ENCODE measurements at places on chromosomes 1 and 21.
A peak's percentile ranks its signal among the peaks of the same experiment; 100 is the strongest.

DNA sequence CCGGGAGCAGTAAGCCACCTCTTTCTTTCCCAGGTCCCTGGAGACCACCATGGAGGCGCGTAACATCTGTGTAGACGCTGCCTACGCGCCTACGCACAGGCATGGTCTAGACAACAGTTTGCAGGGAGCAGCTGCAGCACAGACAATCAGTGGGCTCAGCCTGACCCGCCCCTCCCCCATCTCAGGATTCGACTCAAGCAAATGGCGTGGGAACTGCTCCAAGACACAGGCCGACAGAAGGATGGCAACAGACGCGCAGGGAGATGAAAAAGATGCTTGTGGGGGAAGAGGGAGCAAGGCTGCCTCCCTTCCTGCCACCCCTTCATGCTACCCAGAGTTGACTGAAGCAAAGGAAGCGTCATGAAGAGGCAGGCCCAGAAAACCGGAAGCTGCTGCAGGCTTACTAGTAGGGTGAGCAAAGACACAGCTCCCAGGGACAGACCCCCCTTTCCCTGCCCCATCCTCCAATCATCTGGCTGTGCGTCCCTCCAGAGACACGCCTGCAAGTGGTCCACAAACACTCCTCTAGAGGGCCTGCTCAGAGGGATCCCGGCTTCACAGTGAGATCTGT is 19.5 kb downstream of the STK40 start:
- H3K4me1 ChIP-seq: peaks cover 36% of the 10 kb centered on the region
- no peak overlapping the region for H3K4me3 ChIP-seq
- H3K27ac ChIP-seq: peak overlapping the region; percentile 79
- no peaks in the 10 kb centered on the region for H3K27me3 ChIP-seq
- DNase-seq: no peak

- H3K4me3 ChIP-seq: no peak overlapping the region
- H3K36me3 ChIP-seq: peaks cover 2% of the 10 kb centered on the region
- DNase-seq: no peak
Observed at GRCh38 chr1:38789498-38790169, 69.9 kb downstream of the RRAGC start.

DNA sequence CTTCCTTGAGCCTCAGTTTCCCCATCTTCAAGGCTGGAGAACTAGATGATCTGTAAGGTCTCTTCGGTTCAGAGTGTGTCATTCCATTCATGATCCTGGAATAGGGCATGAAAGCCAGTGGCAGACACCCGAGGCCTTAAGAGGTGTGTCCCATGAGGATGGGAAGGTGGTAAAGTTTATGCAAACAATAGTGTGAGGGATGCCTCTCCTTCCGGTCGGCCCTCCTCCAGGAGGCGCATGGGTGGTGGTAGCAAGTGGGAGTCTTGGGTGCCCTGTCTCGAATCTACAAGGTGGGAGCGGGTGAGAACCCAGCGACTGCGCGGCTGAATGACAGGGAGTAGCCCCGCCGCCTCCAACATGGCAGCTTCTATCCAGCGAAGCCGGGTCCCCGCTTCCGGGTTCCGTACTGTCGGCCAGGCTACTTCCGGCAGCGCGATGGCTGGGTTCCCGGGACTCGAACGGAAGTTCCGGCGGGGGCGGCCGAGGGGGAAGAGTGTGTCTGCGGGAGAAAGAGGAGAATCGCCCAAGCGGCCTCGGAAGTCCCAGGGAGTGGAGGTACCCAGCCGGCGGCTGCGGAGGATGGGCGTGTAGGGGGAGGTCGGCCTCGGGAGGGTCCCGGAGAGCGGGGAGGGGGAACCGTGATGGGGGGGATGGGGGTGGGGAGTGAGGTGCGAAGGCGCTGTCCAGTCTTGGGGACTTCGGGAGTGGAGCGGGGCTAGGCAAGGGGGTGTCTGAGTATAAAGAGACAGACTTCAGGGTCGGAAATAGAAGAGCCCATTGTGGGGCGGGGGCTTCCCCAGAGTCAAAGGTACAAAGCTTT is at the start of gene LYPLA2:
Gene LYPLA2, plus strand, starts transcription at position 450 of the 820 bp plus-strand sequence. CDS start 1,538 bp downstream, outside the sequence.
- peaks cover 17% of the 10 kb centered on the region for H3K36me3 ChIP-seq
- peaks cover 37% of the 10 kb centered on the region for H3K4me1 ChIP-seq
- DNase-seq: peak; percentile 98
- no peaks in the 10 kb centered on the region for H3K27me3 ChIP-seq

- no peak overlapping the region for H3K27ac ChIP-seq
- no peak overlapping the region for H3K4me3 ChIP-seq
- no peaks in the 10 kb centered on the region for H3K36me3 ChIP-seq
- no peak for DNase-seq
- no peaks in the 10 kb centered on the region for H3K27me3 ChIP-seq
Observed at GRCh38 chr1:43052786-43053439, 94.2 kb upstream of the SLC2A1 start.

DNA sequence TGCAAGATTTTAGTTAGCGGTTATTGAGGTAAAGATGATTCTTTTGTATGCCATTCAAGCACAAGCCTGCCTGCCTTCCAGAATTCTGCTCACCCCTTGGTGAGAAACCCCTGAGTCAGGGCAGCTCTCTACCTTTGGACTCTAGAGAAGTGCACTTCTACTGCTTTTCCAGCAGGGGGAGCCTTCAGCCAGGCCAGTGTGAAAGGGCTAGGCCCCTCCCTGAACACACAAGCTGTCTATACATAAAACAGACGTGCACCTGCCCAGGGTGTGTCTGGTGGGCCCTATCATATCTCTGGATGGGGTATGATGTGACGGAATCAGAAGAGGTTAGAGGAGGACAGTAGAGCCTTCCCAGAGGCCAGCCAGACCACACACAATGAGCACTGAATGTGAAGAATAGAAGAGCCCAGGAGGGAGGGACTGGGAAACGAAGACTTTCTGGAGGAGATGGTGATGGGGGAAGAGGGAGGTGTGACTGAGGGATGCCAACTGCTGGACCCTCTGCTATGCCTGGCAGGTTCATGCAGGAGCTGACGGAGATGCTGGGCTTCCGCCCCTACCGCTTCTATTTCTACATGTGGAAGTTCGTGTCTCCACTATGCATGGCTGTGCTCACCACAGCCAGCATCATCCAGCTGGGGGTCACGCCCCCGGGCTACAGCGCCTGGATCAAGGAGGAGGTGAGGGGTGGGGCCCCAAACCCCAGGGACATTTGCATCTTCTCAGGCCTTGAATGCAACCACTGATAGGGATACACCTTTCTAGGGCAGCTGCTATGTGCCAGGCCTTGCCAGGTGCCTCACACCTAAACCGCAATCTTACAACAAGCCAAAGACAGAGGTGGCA is 13.0 kb upstream of the KCNC4 start:
- H3K27ac ChIP-seq: no peak overlapping the region
- DNase-seq: no peak
- H3K4me1 ChIP-seq: peaks cover 11% of the 10 kb centered on the region
- H3K27me3 ChIP-seq: no peaks in the 10 kb centered on the region
- no peak overlapping the region for H3K4me3 ChIP-seq

DNA sequence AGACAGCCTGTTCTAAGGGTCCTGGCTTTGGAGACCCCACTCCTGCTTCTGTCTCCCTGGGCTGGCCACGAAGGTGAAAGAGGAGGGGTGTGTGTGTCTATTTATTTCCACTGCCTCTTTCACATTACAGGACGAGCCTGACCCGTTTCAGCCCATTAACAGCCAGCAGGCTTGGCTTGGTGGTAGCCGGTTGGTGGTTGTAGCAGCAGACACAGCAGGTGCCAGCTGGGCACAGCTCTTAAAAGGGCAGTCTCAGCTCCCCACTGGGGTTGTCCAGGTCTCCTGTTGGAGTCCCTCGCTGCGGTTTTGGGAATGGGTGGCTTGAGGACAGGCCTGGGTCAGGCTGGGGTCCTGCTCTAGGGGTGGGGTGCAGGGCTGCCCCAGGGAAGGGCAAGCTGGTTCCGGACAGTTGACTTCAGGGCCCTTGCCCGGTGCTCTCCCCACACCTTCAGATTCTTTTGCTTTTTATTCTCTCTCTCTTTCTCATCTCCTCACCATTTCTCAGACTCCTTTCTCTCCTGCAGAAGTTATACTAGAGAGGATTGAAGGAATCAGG is 84.6 kb downstream of the ACTL8 start:
- H3K27me3 ChIP-seq: peaks cover 32% of the 10 kb centered on the region
- no peaks in the 10 kb centered on the region for H3K4me1 ChIP-seq
- no peak overlapping the region for H3K27ac ChIP-seq

- no peaks in the 10 kb centered on the region for H3K4me1 ChIP-seq
- peaks cover 14% of the 10 kb centered on the region for H3K27me3 ChIP-seq
- no peak overlapping the region for H3K27ac ChIP-seq
- H3K4me3 ChIP-seq: no peak overlapping the region
Observed at GRCh38 chr21:25385911-25386474, 221.3 kb downstream of the MRPL39 start.

DNA sequence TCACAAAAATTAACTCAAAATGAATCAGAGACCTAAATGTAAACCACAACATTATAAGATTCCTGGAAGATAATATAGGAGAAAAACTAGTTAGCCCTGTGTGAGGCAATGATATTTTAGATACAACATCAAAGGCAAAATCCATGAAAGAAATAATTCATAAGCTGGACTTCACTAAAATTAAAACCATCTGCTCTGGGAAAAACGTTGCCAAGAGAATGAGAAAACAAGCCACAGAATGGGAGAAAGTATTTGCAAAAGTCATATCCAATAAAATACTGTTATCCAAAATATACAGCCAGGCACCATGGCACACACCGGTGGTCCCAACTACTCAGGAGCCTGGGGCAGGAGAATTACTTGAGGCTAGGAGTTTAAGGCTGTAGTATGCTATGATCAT is 70.3 kb downstream of the SYF2 start:
- H3K4me3 ChIP-seq: no peak overlapping the region
- H3K27me3 ChIP-seq: peaks cover 19% of the 10 kb centered on the region
- H3K36me3 ChIP-seq: peaks cover 1% of the 10 kb centered on the region
- DNase-seq: no peak
- no peaks in the 10 kb centered on the region for H3K4me1 ChIP-seq

DNA sequence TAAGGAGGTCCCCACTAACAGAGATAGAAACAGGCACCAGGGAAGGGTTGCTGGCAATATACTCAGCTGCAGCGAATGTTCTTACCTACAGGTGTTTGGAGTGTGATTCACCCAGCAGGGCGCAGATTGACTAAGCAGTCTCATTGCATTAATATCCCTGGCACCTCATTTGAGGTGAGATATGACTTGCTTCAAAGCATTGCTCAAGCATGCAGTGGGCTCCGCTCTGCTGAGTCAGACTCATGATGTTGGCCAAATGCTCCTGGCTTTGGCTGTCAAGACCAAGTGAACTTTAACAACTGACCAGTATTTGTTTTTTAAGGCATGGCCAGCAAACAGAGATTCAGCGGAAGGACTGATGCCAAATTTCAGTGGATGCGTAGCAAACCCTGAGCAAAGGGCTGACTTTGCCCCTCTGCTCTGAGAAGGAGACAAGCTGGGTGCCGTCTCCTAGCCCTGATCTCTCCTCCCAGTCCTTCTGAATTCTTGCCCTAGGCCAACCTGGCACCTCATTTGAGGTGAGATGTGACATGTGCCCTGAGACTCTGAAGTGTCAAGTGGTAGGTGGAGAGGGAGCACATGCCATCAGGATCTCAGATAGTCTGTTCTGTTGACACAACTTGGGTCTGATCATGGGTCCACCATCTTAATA is 187.1 kb upstream of the COA6 start:
- H3K36me3 ChIP-seq: peaks cover 2% of the 10 kb centered on the region
- peaks cover 22% of the 10 kb centered on the region for H3K27me3 ChIP-seq
- H3K4me3 ChIP-seq: no peak overlapping the region
- H3K4me1 ChIP-seq: no peaks in the 10 kb centered on the region
- DNase-seq: no peak

DNA sequence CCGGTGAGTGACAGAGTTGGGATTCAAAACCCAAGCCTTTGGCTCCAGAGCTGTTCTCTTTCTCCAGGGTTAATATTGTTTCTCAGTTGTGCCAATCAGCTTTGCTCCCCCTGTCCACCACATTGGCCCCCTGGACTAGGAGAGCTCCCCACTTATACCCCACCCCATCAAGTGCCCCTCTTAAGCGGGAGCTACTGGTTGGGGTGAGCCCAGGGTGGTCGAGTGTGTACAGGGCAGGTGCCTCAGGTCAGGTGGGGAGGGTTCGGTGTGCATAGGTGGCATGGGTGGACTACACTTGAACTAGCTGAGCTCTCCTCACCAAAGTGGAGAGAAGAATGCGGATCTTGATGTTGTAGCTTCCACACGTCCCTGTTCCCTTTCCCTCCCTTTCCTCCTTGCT is 14.2 kb downstream of the KCNA2 start:
- H3K4me3 ChIP-seq: no peak overlapping the region
- H3K27ac ChIP-seq: no peak overlapping the region
- no peak for DNase-seq
- H3K4me1 ChIP-seq: no peaks in the 10 kb centered on the region
- H3K27me3 ChIP-seq: peaks cover 17% of the 10 kb centered on the region
- no peaks in the 10 kb centered on the region for H3K36me3 ChIP-seq

DNA sequence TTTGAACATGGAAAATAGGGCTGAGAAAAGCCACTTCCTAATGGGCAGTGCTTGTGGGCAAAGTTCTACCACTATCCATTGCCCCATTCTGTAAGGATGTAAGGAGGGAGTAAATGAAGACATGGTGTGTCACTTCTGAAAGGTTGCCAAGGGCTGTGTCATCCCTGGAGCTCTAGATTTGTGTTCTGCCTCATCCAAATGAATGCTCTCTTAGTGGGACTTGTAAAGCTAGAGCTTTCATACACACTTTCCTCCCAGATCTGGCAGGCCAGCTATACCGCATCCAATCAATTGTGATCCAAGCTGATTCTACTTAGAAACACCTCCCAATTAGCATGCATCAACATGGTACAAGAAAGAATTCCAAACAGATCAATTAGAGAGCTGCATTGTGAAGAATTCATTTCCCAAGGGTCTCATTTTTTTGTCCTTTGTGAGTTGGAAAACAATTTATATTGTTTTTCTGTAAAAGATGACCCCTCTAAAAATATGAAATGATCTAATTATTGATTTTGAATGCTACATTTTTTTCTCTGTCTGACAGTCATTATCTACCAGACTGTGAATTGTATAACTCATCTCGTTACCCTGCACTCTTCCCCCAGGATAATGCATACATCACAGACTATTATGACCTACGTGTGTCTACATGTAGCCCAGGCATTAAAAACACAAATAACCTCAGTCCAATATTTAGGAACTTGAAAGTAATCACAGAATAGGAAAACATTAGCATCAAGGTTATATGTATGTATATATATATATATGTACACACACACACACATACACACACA is 117.1 kb upstream of the DUSP10 start:
- no peak for DNase-seq
- no peaks in the 10 kb centered on the region for H3K4me1 ChIP-seq
- no peaks in the 10 kb centered on the region for H3K36me3 ChIP-seq
- no peak overlapping the region for H3K27ac ChIP-seq
- H3K27me3 ChIP-seq: no peaks in the 10 kb centered on the region
- no peak overlapping the region for H3K4me3 ChIP-seq

- no peak overlapping the region for H3K4me3 ChIP-seq
- peaks cover 52% of the 10 kb centered on the region for H3K4me1 ChIP-seq
- H3K36me3 ChIP-seq: peaks cover 9% of the 10 kb centered on the region
- DNase-seq: no peak
- H3K27me3 ChIP-seq: no peaks in the 10 kb centered on the region
Observed at GRCh38 chr1:196295766-196296165, 312.5 kb downstream of the KCNT2 start.

All from chondrocyte (in vitro differentiated cells).